ENCODE measurements at places on chromosomes 13 and 19. TPM values are rescaled to one million over a fixed set of nuclear protein-coding genes. Genes with fewer than 3 reads are reported as not detected.

GRCh38 chr19:16180611-16181010 is 4.6 kb upstream of the FAM32A start:
- no peak for DNase-seq

The FBN3 gene
- not detected for total RNA-seq

The RFPL4AL1 gene
- not detected for total RNA-seq

- no peak for DNase-seq
These were observed 38.8 kb downstream of the VSTM2B start for GRCh38 chr19:29564574-29565005.

The DNAJC15 gene
- total RNA-seq = 8.1 TPM

The PABPC3 gene
- 0.31 TPM for total RNA-seq
